ENCODE measurements at places on chromosomes 13 and 19.

DNA sequence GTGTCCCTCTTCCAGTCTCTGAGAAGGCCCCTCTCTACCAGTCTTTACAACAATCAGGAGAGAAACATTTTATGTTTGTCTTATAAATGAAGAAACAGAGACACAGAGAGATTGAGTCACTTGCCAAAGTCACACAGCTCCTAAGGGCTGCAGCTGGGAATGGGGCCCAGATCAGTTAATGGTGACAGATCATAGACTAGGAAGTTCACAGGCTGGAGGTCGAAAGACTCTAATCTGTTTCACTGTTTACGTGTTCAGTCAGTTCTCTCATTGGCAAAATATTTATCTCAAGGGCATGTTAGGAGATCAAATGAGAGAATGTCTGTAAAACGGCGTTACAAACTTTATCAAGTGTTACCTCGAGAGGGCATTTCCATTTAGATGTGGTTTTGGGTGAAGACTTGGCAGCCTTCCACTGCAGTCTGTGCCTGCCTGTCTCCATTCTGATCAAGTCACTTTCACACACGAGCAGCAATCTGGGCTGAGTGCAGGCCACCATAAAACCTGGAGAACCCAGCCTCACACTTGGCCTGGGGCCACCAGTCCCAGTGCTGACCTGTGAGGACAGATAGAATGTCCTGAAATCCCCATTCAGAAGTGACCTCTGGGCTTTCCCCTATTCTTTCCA, 65.1 kb downstream of the SIAH3 start:
- DNase-seq, result no peak

DNA sequence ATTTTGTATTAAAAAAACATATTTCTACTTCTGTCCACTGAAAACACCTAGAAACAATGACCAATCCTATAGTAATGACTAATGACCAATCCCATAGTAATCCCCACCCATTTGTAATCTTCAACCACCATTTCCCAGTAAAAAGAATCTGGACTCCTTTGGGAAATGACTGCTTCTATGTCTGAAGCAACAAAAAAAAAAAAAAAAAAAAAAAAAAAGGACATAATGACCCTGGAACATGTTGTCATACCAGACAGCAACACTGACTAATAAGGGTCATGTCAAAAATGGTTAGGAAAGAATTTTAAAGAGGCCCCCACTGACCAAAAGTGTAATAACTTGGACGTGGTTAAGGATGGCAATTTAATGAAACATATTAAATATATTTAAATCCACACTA, 88.3 kb downstream of the TUBA3C start:
- DNase-seq, result no peak

- DNase-seq, result no peak
These were observed 58.8 kb upstream of the ZNF681 start for GRCh38 chr19:23817519-23817918.

DNA sequence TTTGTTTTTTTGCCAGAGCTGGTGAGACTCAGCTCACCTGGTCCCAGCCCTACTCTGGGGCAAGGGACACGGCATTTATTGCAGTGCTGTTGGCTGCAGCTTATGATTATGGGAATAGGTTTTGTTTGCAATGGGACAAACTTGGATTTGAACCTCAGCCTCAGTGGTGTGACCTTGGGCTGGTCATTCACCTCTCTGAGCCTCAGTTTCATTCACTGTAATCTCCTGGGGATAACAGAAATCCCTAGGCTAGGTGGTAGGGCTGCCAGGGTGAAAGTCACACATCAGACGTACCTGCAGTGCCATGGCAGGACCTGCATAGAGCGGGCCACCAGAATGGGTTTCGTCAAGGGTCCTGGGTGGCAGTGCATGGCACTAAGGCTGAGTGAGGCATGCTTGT, 73.7 kb upstream of the MEDAG start:
- DNase-seq, result no peak

DNA sequence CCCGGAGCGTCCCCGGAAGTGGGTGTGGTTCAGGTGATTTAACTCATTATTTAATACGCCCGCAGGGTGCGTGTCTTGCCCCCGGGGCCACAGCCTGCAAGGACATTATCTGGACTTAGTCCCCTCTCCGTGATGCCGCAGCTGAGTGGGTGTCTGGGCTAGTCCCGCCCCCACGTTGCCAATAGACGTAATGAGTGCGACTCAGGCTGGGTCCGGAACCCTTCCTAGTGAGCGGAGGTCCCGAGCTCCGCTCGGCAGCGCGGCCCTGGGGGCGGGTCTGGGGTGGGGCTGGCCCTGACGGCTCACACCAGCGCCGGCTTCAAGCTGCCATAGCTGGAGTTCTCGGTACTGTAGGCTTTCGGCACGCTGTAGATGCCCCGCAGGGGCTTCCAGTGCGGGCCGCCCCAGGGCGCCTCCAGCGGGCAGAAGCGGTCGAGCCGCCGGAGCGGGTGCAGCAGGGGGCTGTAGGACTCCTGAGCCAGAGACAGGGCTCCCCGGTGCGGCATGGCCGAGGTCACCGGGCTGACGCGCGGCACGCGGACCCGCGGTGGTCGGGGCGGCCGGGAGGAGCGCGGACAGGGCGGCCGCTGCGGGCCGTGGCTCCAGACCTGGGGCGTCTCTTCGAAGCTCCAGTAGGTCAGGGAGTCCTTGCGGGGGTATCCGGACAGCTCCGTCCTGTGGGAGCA, 918 bp upstream of the LHB start:
- DNase-seq, result peak; percentile 77

- no peak for DNase-seq
These were observed 5.9 kb downstream of the MAST1 start for GRCh38 chr19:12843999-12844732.

GRCh38 chr13:42847891-42848663, 66.7 kb downstream of the FAM216B start:
- DNase-seq, result no peak

DNA sequence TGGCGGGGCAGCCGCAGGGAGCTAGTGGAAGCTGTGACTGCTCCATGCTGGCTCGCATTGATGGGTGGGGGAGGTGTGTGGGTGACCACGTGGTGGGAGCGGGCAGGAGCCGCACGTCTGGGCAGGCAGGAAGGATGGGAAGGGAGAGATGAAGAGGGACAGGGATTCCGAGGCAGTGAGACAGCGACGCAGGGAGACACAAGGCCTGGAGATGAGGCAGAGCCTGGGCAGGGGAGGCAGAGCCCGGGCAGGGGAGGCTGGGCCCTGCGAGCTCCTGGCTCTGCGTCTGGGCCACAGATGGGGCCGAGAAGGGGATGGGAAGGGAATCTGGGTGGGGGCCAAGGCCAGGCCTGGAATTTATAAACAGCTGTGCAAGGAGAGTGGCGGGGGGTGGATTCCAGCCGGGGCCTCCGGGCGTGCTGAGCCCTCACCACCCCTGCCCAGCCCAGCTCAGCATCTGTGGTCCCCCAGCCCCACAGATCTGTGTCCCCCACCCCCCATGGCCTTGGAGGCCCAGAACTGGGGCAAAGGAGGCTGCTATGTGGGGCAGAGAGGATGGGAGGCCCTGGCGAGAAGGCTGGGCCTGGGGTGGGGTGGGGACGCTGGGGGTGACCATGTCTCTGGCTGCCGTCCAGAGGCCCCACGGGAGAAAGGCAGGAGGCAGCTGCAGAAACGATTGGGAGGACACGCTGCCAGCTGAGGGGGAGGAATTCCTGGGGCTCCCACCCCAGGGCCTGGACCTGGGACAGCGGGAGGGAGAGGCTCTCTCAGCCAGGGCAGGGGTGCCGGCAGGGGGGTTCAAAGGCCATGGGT, 6.0 kb downstream of the EHD2 start:
- DNase-seq, result peak; percentile 94

GRCh38 chr19:49882643-49883042, 5.1 kb downstream of the TBC1D17 start:
- DNase-seq, result no peak

DNA sequence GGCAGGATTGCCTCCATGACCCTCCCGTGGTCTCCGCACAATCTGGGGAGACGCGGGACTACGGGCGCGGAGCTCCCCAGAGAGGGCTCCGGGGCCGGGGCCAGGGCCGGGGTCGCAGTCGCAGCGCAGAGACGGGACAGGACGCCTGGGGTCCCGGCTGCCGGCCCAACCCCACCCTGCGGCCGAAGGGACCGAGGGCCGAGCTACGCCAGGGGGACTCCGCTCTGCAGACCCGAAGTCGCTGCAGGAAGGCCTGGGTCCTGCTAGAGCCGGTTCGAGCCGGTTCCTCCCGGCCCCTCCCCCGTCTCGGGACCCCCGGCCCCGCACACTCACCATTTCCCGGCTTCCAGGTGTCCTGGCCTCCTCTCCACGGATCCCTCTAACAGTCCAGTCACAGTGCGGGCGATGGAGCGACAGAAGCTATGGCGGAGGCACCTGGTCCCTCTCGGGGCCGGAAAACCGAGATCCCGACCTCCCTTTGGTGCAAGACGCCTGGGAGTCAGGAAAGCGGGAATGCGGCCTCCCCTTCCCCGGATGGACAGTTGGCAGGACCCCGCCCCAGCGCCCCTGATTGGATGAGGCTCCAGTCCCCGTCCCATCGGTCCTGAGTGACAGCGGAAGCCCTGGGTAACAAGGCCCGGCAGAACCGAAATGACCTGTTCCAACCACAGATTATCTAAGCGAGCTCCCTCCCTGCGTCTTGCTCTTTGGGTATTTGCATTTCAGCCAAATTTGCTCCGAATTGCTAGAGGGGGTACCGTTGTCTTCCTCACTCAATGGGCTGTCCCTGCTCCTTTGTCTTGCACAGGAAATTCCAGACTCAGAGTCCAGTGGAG, at the start of gene ZNF625:
TSS of gene ZNF625 (minus strand) at position 512 of the 836 bp plus-strand sequence. CDS start at position 336, 176 bp downstream.
- DNase-seq, result peak; percentile 95

DNA sequence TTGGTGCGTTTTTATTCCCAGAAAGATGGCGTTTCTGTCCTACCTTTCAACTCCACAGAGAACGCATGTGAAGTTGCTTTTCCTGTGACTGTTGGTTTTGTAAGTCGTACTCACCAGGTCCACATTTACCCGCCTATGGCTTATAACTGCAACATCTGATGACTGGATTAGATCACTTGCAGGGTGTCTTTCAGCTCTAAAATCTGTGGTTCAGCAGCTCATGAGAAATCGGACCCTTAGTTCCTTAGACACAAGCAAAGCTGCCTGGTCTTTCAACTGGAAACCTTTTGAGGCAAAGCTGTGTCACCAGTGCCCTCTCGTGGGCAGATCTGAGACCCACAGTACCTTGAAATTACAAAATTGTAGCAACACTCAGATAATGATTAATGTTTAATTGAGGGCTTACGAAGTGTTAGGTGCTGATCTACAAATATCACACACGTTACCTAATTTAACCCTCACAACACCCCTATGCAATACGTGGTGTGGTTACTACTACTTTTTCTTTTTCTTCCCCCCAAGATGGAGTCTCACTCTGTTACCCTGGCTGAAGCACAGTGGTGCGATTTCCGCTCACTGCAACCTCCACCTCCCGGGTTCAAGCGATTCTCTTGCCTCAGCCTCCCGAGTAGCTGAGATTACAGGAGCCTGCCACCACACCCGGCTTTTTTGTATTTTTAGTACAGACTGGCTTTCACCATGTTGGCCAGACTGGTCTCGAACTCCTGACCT, 65.4 kb downstream of the RUBCNL start:
- DNase-seq, result peak; percentile 55

- DNase-seq, result no peak
These were observed 9.8 kb downstream of the FZR1 start for GRCh38 chr19:3515891-3516422.

DNA sequence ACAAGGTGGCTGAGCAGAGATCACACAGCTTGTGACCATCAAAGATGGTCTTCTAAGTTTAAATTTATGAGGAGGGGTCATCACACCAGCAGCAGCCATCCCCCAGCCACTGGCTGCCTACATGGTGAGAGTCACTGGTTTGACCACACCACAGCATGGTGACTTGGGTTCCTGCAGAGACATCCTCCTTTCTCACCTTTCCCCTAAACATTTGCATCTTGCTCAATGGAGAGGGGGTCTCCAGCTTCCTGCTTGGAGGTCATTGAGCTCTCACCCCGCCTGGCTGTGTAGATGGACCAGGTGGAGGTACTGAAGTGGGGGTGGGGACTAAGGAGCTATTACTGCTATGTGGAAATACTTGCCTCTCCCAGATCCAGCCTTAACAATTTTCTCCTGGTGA, 247.6 kb upstream of the ARGLU1 start:
- DNase-seq, result no peak

- DNase-seq, result no peak
These were observed 20.8 kb downstream of the NOVA2 start for GRCh38 chr19:45952686-45953505.

DNA sequence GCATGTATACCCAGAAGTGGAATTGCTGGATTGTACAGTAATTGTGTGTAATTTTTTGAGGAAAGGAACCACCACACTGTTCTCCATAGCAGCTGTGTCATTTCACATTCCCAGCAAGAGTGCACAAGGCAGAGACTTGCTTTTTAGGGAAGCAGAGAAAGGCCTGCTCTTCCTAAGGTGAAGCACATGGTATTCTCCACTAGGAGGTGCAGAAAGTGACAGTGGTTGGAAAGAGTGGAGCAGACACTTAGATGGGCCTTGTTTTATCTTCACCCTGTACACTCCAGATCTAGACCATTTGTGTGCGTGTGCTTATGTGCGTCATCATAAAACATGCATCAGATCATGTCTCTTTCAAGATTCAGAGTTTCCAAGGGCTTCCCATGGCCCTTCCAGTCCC, 35.0 kb downstream of the FAM124A start:
- no peak for DNase-seq

DNA sequence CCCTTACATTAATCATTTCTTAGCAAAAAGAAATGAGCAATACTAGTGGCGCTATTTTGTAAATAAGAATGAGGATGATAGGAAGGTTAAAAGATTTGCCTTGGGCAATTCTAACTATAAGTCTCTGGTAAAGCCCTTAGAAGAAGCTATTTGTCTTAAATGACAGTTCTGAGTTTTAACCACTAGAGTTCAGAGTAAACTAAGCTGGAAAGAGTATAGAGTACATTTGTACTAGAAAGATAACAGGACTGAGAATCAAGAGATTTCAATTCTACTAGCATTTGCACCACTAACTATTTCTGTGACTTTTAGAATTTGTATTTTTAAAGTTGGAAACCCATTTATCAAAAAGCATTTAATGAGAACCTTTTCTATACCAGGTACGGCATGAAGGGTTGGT, 750.3 kb downstream of the OLFM4 start:
- no peak for DNase-seq

GRCh38 chr13:101390461-101390860, 25.8 kb downstream of the NALCN start:
- DNase-seq, result no peak

Data from heart left ventricle (tissue), 16 donors.